PC-3 (cell line): ENCODE measurements at places on chromosomes 6 and 20. TPM values are rescaled to one million over a fixed set of nuclear protein-coding genes. Genes with fewer than 3 reads are reported as not detected.
A peak's percentile ranks its signal among the peaks of the same experiment; 100 is the strongest.

SIRPD gene
- 0.18 and 0.23 TPM in 2 replicates for total RNA-seq

DNA sequence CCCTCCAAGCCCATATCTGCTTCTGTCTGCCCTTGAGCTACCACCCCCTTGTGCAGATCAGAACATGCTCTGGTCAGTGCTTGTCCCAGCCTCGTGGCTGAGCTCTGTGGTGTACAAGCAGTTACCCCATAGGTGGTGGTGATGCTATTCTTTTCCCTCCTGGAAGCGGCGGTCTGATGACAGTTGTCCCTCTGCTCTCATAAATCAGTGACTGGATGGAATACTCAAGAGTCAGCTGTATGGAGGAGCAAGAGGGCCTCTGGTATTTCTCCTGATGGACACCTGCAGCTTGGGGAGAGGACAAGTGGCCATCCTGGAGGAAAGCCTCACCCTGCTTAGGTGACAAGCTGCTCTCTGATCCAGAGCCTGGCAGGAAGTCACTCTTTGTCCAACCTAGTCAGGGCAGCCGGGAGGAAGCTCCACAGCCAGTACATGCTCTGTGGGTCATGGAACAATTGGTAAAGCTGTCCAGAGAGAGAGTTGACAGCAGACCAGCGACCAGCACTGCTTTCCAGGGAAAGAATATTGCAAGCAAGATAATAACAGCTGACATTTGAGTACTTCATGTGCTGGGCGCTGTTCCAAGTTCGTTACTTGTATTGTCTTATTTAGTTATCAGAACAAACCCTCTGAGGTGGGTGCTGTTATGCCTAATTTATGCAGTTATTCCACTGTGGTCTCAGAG is 47.1 kb downstream of the SCAND1 start:
- no peak for DNase-seq

GRCh38 chr20:19670829-19671228 is 87.2 kb upstream of the RIN2 start:
- no peak for DNase-seq

DNA sequence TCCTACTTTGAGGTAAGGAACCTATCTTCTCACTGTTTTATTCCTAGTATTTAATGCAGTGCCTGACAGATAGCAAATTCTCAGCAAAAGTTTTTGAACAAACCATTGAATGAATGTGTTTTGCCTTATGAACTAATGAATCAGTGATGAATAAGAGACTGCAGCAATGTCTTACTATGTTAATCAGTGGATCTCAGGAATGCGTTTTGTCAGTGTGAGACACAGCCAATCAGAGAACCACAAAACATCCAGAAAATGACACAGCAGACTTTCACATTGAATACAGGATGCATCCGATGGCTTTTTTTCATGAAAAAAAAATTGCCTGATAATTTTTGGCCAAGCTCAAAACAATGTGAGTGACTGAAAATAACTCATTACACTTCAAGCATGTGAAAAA is 270.5 kb downstream of the BMP2 start:
- DNase-seq: no peak

DNA sequence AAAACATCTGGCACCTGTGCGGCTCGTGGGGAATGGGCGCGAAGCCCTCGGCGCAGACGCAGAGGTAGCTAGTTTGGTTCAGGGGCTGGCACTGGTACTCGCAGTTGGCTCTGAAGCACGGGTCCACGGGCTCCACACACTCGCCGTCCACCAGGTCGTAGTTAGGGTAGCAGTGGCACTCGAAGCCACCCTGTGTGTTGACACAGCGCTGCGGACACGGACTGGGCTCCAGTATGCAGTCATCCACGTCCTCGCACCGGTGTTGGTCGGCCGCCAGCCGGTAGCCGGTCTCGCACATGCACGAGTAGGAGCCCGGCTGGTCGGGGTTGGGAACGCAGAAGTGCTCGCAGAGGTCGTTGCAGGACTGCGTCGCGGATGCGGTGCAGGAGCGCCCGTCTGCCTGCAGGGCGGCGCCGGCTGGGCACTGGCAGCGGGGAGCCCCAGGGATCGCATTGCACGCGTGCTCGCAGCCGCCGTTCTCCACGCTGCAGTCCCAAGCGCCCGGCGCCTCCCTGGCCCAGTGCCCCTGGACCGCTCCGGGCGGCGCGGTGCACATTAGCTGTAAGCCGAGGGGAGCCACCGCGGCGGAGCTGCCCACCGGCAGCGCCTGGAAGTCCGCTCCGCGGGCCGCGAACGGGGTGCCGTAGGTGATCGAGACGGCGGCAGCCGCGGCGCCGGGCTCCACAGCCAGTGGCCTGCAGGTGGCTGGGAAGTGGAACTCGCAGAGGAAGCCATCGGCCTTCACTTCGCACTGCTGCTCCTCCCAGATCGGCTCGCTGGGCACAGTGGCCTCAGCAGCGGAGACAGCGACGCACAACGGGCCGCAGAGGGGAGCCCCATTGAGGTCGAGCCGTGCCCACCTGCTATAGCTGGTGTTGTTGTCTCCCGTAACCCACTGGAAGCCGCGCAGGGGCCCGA is 930 bp downstream of the THBD start:
- peak; percentile 55 for DNase-seq
